RPMI8226 (cell line): ENCODE measurements at places on chromosomes 4 and X.

DNA sequence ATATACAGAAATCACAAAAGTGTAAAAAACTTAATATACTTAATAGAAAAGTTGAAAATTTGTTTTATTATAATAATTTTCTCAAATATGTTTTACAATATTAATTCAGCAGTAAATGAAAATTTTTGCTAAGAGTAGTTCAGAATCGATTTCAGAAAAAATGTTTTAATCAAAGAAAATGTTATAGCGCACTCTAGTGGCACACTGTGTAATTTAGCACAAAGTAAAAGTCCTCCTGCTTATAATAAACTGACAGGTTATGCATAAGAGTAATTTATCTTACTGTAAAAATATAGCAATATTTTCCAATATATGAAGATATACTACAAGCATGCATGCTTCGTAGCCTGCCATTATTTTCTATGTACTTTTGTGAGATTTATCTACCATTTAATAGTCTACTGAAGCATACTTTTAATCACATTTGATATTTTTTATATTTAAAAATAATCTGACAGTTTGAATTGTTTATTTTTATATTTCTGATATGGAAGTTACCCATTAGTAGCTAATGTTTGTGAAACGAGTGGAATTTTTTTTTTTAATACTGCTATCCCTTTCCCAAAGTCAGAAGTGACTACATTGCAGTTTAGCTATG, 217.9 kb upstream of the KLHL4 start:
- peak; percentile 16 for DNase-seq

DNA sequence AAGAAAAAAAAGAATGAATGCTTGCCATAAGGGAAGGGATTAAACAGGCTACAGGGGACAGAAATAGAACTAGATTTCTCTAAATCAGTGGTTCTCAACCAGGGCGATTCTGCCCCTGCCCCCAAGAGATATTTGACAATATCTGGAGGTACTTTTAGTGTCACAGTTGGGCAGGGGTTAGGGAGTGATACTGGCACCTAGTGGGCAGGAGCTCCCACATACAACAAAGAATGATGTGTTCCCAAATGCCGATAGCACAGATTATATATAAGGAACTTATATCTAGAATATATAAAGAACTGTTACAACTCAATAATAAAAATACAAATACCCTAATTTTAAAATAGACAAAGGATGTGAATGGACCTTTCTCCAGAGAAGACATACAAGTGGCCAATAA, 14.7 kb downstream of the S100G start:
- no peak for DNase-seq

GRCh38 chr4:5162909-5163508, 111.7 kb downstream of the STK32B start:
- DNase-seq, result no peak

- DNase-seq, result no peak
These were observed 57.1 kb downstream of the NIPAL1 start for GRCh38 chr4:48073567-48074103.

GRCh38 chrX:110066488-110067225, 63.7 kb downstream of the TMEM164 start:
- DNase-seq, result no peak

DNA sequence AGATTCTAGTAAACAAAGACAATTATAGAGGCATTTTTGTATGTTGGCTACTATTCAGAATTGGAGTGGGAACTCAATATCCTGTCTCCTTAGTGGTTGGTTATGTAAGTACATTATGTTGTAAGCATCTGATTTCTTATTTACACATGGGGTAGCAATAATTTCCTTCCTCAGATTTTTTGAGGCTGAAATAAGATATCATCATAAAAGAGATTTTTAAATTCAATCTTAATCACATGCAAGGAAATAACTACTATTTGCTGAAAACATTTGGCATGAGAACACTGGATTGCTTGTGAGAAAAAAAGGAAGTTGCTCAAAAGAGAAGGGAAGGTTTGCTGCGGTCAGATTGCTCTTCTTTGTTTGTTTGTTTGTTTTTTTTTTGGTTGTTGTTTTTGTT, 437.7 kb upstream of the HS3ST1 start:
- DNase-seq, result no peak

- no peak for DNase-seq
These were observed 278.1 kb upstream of the ARSJ start for GRCh38 chr4:114257501-114257900.

DNA sequence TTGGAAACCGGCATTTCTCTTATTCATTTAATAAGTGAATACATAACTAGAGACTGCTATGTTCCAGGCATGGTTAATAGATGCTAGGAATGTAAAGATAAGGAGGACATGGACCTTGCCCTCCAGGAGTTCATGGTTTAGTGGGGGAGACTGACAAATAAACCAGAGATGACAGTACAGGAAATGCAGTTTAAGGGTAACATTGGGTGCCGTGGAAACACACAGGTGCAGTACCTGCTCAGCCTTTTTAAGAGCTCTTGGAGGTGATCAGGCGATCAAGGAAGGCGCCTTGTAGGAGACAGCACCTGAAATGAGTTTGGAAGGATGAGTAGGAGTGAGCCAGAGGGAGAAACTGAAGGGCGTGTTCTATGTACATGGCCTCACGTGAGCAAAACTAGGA, 145.8 kb downstream of the AASDH start:
- DNase-seq, result no peak

DNA sequence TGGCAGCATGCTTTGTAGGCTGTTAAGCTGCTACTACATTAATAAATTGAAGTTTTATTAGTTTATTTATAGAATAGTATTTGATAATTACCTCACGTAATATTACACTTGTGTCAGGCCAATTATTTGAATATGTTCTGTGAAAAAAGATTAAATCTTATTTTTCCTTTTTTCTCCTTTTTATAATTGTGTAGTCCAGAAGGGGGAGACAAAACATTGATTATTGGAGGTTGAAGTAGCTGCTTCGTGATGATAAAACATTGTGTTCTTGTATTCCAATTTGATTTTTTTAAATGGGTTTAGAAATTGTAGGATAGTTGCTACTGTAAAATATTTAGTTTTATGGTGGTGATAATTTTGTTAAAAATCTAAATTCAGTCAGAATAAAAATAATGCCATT, 85.7 kb downstream of the DIAPH2 start:
- DNase-seq, result no peak

DNA sequence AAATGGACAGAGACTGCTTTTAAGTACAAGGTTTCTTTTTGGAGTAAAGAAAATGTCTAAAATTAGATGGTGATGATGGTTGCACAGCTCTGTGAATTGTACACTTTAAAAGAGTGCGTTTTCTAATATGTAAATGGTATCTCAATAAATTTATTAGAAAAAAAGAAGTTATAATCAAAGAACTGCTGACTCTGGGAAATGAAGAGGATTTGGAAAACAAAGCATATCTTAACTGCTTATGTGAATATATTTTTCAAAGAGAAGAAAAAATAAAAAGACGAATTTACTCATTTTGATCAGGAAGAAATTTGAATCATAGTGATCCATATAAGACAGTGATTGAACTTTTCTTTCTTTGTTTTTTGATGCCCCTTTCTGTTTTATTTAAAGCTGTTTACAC, 45.9 kb upstream of the FSTL5 start:
- no peak for DNase-seq

- DNase-seq, result no peak
These were observed 41.5 kb upstream of the ANKRD50 start for GRCh38 chr4:124753941-124754581.

GRCh38 chrX:24732766-24733500, 39.2 kb downstream of the POLA1 start:
- no peak for DNase-seq

GRCh38 chr4:150990250-150990649, 24.8 kb downstream of the LRBA start:
- no peak for DNase-seq
